HCEC 1CT (cell line): ENCODE measurements at places on chromosomes 2 and 18.

- DNase-seq, result no peak
These were observed 26.1 kb upstream of the ALKAL2 start for GRCh38 chr2:313991-314390.

GRCh38 chr18:62935994-62936393, 220.7 kb downstream of the PHLPP1 start:
- no peak for DNase-seq

GRCh38 chr2:11312770-11313471, 31.5 kb downstream of the ROCK2 start:
- DNase-seq, result no peak

DNA sequence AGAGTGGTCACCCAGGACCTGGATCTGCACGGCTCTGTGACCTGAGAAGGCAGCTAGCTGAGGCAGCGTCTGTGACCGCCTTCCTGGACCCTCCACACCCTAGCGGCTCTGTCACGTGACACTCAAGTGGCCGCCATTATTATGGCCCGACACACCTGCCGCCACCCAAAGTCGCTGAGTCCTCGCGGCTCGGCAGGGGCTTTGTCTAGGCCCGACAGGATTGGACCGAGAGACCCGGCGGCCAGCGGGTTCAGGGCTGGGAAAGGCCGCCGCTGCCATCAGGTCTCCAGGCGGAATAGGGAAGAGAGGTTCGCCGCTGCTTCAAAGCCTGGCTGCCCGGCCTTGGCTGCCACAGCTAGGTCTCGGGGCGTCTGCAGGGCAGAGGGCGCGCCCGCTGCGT, 1162.5 kb upstream of the LRRTM1 start:
- DNase-seq, result no peak

GRCh38 chr2:146642066-146642465, 1202.8 kb upstream of the ACVR2A start:
- DNase-seq, result no peak

GRCh38 chr2:207674826-207675225, 36.6 kb upstream of the CCNYL1 start:
- no peak for DNase-seq

DNA sequence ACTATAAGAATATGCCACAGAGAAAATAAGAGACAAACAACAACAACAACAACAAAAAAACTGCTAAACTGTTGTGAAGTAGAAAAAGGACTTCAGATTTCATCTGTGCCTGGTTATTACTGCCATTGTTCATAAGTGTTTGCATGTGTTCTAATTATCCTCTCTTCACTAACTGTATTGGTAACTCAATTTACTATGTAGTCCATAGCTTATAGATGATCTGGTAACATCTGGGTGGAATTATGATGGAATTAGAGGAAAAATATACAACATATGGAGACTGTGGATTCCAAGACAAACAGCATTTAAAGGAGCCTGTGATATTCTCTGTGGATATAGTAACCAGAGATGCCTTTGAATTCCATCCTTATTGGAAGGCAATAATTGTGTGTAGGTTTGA, 1891.5 kb upstream of the PIK3C3 start:
- DNase-seq, result no peak

- no peak for DNase-seq
These were observed 74.6 kb upstream of the LAPTM4A start for GRCh38 chr2:20126040-20126439.

GRCh38 chr2:55810622-55811020, 113.0 kb downstream of the EFEMP1 start:
- DNase-seq, result no peak

DNA sequence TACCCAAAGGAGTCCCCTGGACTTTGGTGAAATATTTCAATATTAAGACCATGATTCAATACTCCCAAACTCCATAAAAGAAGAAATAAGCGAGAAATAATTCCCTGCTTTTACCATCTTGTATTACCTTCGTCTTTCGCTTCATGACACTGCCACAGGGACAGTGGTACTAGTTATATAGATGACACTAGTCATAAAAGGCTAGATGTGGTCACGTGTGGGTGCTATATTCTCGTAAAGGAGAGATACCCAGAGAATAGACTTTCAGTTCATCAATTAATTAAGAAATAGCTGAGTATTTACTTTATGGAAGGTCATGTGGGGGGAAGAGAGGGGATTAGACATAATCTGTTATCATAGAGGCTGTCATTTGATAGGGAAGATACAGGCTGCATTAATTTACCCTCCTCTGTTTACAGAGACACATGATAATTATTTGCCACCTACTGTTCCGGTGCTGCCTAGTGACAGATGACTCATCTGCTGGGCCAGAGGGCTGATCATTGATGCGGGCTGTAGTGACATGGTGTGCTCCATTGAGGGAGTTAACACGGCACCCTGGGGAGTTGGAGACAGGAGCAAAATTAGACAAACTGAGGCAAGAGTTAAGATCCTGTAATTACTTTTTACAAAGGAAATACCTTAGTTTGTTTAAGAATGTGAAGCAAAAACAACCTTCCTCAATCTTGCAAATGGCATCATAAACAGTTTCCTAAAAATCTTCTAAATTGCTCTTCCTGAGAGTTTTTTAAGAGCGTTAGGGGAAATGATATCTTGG, 78.2 kb upstream of the ITGB6 start:
- no peak for DNase-seq

DNA sequence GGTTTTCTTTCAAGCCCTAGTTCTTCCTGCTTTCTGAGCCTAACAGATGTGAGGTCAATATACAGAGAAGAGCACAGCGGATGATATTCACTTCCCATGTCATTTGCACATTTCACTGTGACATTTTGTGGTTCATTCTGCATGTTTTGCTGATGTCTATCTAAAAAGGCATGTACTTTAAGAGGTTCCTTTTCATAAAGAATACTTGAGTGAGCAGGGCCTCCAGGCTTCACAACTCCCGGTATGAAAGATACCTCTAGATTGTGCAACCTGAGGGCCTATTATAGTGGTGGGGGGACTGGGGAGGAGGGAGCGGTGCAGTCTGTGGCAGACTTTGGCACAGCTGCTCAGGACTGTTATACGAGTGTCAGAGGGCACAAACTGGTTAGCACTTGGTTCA, 54.6 kb downstream of the CPO start:
- DNase-seq, result no peak

DNA sequence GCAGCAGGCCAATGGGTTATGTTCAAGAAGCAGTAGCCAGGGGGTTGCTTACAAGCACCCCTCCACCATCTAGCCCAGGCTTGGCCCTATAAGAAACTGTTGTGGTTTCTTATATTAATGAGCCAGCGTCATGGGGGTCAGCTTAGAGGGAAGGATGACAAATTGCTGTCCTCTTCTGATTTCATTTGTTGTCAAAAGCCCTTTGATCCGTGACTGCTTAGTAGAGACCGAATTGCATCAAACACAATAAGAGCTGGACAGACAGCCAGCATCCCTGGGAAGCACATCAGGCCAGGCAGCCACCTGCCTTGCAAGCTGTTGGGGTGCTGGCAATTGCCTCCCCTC, 206.6 kb upstream of the SETBP1 start:
- DNase-seq, result no peak

GRCh38 chr2:237389831-237390230, 24.1 kb downstream of the COL6A3 start:
- peak; percentile 21 for DNase-seq

GRCh38 chr2:212974692-212975091, 176.7 kb downstream of the IKZF2 start:
- peak; percentile 47 for DNase-seq

- no peak for DNase-seq
These were observed 859.1 kb upstream of the ACVR2A start for GRCh38 chr2:146985753-146986152.

- peak; percentile 39 for DNase-seq
These were observed 16.6 kb upstream of the CCNYL1 start for GRCh38 chr2:207694811-207695281.

GRCh38 chr2:204486805-204487204, 58.5 kb upstream of the PARD3B start:
- peak; percentile 67 for DNase-seq

DNA sequence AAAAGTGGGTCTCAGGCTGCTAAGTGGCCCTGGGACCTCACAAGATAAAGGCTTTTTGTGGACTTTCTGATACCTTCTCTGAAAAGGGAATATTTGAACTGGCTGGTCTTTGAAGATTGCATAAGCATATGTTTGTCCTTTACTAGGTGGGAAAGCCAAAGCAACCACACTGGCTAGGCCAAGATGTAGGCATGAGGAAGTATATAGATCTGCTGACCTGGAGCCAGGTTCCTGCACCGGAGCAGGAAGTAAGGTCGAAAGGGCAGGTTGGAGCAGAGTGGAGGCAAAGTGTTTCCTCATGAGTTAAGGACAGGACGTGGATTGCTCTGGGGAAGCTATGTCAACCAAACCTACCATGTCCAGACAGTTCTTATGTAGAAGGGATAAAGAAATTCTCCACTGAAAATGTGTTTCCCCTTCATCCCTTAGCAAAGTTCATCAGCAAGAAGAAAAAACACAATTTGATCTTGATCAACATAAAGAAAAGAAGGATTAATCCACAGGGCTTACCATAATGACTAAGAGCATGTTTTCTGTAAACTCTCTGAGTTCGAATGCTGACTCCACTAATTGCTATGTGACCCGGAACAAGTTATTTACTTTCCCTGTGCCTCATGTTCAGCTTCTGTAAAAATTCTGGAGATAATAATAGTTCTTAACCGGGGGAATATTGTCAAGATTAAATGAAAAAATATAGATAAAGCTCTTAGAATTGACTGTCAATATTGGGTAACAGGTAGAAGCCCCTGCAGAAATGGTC, 156.1 kb upstream of the SRD5A2 start:
- no peak for DNase-seq

DNA sequence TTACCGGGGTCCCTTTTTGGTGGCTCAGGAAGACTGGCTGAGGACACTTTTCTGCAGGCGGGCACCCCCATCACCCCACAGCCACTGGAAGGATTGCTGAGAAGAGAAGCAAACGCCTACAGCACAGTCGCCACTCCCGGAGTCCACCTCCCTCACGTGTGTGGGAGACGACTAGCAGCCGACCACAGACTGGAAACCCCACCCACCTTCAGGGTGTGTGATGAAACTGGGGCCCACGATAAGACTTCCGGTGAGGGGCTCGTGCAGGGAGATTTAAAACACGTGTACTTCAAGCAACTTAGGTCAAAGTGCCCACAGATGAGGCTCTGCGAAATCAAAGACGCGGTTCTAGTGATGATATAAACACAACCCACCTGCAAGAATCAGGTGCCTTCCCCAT, 26.3 kb downstream of the MBP start:
- no peak for DNase-seq

DNA sequence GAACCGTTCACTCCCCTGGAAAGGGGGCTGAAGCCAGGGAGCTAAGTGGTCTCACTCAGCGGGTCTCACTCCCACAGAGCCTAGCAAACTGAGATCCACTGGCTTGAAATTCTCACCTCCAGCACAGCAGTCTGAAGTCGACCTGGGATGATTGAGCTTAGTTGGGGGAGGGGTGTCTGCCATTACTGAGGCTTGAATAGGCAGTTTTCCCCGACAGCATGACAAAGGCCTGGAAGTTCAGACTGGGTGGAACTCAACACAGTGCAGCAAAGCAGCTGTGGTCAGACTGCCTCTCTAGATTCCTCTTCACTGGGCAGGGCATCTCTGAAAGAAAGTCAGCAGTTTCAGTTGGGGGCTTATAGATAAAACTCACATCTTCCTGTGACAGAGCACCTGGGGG, 292.5 kb downstream of the NUP35 start:
- no peak for DNase-seq

- peak; percentile 72 for DNase-seq
These were observed at the start of gene MTCL1 for GRCh38 chr18:8705238-8705960. TSS of gene MTCL1 (plus strand) at chr18:8705556. CDS start at chr18:8705661, 105 bp downstream.
